Naive thymus-derived CD8-positive, alpha-beta T cell (primary cell): ENCODE measurements at places on chromosomes 11 and 22. TPM values are rescaled to one million over a fixed set of nuclear protein-coding genes. Genes with fewer than 3 reads are reported as not detected.

Gene RCN1
- 11.5 TPM for total RNA-seq

Gene SCGB2A2
- total RNA-seq: not detected

Gene INPP5J
- total RNA-seq: 0.47 TPM

Gene GTSE1
- 0.68 TPM for total RNA-seq

Gene OR5AR1
- total RNA-seq: not detected

Gene TENM4
- total RNA-seq: not detected

Gene GPHA2
- total RNA-seq: 0.69 TPM

Gene AQP11
- total RNA-seq: 1.1 TPM

Gene HEPACAM
- not detected for total RNA-seq

Gene NAALADL1
- 33.9 TPM for total RNA-seq

Gene FOSL1
- not detected for total RNA-seq

Gene GAB4
- 1.6 TPM for total RNA-seq

Gene CTTN
- not detected for total RNA-seq

Gene SLC5A1
- not detected for total RNA-seq

Gene APOC3
- total RNA-seq: not detected

Gene OR52H1
- not detected for total RNA-seq

Gene OR5M11
- not detected for total RNA-seq

Gene OR4C46
- total RNA-seq: not detected

Gene HORMAD2
- total RNA-seq: not detected

Gene TPBGL
- 0.16 TPM for total RNA-seq

Gene NXPE4
- not detected for total RNA-seq

Gene FGF4
- total RNA-seq: not detected

Gene SCGB1C1
- not detected for total RNA-seq

Gene SHANK2
- total RNA-seq: not detected

Gene MS4A3
- not detected for total RNA-seq

Gene MAPK1
- total RNA-seq: 119 TPM
